ENCODE measurements at places on chromosomes 5 and 9.
A peak's percentile ranks its signal among the peaks of the same experiment; 100 is the strongest.

DNA sequence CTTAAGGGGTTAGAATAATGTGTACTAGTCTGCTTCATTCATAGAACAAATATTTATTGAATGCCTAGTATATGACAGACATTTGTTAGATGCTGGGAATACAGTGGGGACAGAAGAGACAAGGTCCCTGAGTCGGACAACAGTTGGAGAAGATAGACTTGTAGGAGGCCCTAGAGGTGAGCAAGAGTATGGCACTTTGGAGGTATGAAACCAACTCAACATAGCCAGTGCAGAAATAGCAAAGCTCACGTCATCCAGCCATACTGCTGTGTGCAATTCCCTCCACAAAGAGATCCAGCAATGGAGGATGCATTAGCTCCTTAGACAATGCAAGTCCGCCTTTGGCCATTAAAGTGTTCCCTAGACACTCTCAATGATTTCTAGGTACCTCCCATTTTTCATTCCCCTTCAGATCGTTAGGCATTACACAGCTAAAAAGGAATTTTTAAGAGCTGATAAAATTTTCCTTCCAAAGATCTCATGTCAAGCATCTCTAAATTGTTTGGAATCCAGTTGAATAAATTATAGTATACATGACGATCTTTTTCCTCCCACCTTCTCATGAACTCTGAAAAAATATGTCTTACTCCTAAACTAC is 1949.6 kb upstream of the WWC1 start:
- DNase-seq = no peak

GRCh38 chr5:171634511-171634910 is 151.1 kb upstream of the SMIM23 start:
- no peak for DNase-seq

DNA sequence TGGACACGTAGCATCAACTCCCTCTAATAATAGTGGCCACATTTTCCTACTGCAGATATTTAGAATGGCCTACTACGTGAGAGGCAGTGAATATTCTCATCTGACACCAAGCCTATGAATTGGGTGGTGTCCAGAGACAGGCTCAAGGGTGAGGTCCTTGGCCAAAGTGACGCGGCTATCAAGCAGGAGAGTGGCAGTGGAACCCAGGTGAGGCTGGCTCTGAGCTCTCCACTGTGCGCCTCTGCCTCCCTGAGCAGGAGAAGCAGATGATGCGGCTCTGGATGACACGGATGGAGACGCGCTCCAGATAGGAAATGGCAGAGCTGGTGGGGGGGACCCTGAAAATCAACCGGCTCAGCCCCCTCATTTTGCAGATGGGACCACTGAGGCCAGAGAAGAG is 69.7 kb downstream of the CFAP77 start:
- DNase-seq = no peak

- DNase-seq = no peak
Observed at GRCh38 chr5:137195483-137195882, 303.6 kb downstream of the SPOCK1 start.

GRCh38 chr5:126497506-126497905 is 74.3 kb downstream of the GRAMD2B start:
- no peak for DNase-seq

GRCh38 chr5:90843443-90843842 is 284.8 kb downstream of the ADGRV1 start:
- DNase-seq = peak; percentile 6

GRCh38 chr9:78695519-78695918 is 398.6 kb downstream of the PSAT1 start:
- no peak for DNase-seq

DNA sequence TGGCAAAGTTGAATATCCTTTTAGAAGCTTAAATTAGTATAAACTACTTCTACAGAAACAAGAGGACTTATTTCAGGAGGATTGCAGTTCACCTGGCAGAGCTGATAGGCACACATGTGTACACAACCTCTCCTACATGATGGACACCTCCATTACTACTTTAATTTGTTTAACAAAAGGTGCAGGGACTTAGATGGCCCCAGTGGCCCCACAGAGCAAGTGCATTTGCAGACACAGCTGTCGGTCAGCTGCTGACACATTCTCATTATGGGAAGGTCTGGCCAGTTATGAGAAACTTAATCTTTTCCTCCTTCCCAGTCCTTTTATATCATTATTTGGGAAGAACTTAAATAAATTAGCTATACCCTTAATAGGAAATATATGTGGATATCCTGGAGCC is 28.3 kb downstream of the TDRD7 start:
- no peak for DNase-seq

GRCh38 chr9:96478829-96479371 is 28.9 kb downstream of the HABP4 start:
- DNase-seq = peak; percentile 64

- no peak for DNase-seq
Observed at GRCh38 chr9:87515006-87515405, 17.3 kb downstream of the DAPK1 start.

DNA sequence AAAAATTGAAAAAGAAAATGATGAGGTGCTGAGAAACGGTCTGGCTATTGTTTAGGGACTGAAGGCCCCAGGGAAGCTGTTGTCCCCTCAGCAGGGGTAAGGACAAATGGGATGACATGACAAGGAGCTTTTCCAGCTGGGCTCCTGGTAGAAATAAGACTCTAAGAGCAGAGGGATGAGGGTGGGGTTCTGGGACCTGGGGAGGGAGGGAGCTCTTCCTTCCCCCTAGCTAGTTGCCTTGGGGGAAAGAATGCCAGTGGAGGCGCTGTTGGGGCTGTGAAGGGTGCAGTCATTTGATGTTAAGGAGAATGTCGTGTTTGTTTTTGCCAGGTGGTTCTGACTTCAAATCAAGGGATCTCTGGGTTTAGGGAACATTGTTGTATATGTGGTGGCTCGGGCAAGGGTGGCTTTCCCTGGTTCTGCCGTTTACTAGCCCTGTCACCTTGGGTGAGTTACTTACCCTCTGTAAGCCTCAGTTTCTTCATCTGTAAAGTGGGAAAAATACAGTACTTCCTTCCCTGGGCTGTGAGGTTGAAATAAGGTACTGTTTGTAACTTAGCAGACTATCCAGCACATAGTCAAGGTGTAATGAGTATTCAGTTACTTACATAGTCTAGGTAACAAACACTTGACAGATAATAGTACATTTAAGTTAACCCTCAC is 47.8 kb downstream of the WWC1 start:
- no peak for DNase-seq

DNA sequence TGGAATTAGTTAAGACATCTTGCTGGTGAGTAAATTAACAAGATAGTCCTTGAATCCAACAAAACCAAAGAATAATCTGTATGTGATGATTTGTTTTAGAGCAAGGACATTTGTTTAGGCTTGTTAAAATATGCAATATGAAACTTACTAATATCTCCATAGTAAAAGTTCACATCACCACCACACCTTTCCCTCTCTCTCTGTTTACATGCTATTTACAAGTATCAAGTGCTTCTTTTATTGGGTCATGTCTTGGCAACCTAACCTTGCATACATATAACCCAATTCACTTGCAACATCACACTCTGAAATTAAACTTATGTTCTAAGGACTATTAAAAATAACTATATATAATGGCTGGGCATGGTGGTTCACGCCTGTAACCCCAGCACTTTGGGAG is 161.3 kb downstream of the CCDC192 start:
- DNase-seq = no peak

DNA sequence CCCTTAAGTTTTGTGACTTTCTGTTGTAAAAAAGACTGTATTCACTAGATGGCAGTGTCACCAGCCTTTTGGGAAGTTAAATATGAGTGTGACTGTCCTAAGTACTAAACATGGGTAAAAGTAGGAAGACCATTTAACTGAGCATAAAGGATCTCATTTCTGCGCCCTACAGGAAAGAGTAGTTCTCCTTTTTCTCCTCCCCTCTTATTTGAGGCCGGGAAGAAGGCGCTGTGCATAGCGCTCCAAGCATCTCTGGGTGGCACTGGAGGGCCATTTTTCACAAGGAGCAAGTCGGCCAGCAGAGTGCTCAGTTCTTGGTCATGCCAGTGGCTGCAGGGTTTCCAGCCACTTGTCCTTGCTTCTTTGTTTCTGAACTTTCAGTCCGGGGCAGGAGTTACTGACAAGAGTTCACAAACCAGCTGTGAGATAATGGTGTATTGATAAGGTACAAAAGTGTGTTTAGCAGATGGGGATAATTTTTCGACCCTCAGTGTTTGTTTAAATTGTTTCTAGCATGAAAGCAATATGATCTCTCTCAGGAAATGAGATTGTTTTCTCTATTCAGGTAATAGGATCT is 227.6 kb upstream of the DMRT1 start:
- peak; percentile 83 for DNase-seq

GRCh38 chr5:134581241-134581981 is 51.2 kb downstream of the SAR1B start:
- DNase-seq = no peak

GRCh38 chr5:153619771-153620170 is 129.3 kb downstream of the GRIA1 start:
- peak; percentile 54 for DNase-seq

DNA sequence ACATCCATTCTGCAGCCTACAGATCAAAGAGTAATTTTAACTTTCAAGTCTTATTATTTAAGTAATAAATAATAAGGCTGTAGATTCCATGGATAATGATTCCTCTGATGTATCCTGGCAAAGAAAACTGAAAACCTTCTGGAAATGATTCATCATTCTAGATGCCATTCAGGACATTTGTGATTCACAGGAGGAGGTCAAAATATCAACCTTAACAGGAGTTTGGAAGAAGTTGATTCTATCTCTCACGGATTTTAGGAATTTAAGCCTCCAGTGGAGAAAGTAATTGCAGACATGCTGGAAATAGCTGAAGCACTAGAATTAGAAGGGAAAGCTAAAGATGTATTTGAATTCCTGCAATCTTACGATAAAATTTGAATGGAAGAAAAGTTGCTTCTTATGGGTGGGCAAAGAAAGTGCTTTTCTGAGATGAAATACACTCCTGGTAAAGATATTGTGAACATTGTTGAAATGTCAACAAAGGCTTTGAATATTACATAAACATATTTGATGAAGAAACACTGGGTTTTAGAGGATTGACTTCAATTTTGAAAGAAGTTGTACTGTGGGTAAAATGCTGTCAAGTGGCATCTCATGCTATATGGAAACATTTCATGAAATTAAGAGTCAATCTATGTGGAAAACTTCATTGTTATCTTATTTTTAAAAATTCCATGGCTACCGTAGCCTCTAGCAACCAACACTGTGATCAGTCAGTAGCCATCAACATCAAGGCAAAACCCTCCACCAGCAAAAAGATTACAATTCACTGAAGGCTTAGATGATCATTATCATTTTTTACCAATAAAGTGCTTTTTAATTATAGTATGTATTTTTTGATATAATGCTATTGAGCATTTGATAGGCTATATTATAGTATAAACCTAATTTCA is 1141.0 kb downstream of the CDH12 start:
- peak; percentile 34 for DNase-seq

GRCh38 chr5:17302106-17302505 is 84.7 kb downstream of the BASP1 start:
- DNase-seq = no peak

GRCh38 chr9:124079176-124079925 is 67.8 kb downstream of the LHX2 start:
- DNase-seq = peak; percentile 54

DNA sequence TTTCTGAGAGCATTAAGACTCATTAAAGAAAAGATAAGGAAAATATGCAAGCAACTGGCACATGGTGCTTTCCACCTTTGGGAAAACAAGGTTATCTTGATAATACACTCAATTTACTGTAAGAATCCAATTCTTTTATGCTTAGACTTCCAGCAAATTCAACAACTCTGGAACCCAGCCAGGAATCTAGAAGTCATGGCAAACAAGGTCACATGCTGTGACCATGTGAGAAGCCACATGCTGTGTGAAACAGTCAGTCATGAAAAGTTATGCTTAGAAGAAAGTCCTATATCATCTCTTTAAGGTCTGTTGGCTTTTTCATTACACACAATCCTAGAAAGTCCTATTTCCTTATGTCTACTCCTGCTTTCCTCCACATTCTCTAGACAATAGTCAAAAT is 581.8 kb upstream of the C9orf72 start:
- DNase-seq = no peak

DNA sequence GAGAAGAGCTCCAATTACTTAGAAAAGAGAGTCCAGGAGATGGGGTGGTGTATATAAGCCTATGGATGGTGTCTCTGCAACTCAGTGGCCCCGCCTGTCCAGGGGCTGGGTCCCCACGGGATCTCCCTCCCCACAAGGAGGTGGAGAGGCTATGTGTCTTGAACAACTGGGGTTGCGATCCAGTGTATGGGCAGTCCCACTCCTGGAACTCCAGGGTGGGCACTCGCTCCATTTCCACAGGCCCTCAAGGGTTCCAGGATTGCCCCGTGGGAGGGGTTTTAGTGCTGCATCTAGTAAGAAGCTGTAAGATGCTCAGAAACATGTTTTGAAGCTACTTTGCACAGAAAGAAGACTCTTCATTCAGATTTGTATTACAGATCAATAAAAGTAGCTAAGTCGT is 558 bp upstream of the SMAD5 start:
- DNase-seq = no peak

DNA sequence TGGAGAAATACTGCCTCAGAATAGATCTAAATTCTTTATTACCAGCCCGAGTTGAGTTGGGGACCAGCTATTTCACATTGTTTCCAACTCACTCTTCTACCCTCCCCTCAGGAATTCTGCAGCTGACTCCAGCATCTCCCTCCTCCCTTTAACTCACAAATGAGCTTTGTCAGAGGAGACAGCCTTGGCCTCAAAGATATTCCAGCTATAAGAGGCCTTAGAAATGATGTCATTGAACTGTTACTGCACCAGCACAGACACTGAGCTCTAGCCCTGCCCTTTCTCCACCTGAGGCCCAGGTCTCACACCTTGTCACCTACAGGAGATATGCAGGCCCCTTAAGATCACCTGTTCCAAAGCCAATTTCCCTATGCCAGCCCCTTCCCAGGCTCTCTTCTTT is 78.4 kb upstream of the ATP10B start:
- peak; percentile 1 for DNase-seq

- DNase-seq = no peak
Observed at GRCh38 chr5:76251656-76252055, 151.4 kb upstream of the IQGAP2 start.

DNA sequence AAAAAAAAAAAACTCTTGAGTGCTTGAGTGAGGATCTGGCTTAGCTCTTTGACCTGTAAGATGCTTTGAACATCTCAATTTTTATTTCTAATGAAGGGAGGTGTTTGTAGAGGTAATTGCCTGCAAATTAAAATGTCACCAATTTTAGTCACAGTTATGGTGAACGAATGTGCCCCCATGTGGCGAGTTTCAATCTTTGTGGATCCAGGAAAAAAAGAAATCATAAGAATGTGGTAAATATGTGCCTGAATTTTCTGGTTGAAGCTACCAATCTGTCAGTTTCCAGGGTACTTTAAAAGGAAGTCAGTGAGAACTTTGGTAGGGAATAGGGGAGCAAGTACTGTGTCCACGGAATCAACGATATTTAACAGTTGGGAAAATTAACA is 1772.4 kb upstream of the CDH9 start:
- DNase-seq = no peak
